ENCODE measurements at places on chromosomes 7 and 10. TPM values are rescaled to one million over a fixed set of nuclear protein-coding genes. Genes with fewer than 3 reads are reported as not detected.

Gene GFRA1
- 75.2 TPM for total RNA-seq

Gene GIMAP4
- total RNA-seq: 9.8 TPM

Gene DOCK1
- 14.7 TPM for total RNA-seq

Gene NME8
- not detected for total RNA-seq

Gene CHRM2
- total RNA-seq: 0.96 TPM

Gene WIPF3
- total RNA-seq: 0.73 TPM

Gene PDZD7
- 0.13 TPM for total RNA-seq

Gene MRC1
- total RNA-seq: 30.9 TPM
